ENCODE measurements at places on chromosomes 16 and 17.

DNA sequence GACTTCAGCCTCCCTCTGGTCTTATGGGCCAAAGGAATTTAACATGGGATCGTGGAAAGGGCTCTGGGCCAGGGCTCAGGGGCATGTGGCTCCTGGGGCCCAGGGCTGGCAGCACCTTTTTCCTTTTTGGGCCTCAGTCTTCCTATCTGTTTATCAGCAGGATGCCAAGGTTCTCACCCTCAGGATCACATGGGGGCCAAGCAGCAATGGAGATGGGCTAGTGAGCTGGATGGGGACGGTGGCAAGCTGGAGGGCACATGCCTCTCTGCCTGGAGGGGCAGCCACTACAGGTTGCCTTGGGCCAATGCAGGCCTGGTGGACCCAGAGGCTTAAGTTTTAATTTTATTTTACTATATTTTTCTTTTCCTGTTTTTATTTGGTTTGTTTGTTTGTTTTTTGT is 95.4 kb downstream of the CYLD start:
- no peak for DNase-seq

DNA sequence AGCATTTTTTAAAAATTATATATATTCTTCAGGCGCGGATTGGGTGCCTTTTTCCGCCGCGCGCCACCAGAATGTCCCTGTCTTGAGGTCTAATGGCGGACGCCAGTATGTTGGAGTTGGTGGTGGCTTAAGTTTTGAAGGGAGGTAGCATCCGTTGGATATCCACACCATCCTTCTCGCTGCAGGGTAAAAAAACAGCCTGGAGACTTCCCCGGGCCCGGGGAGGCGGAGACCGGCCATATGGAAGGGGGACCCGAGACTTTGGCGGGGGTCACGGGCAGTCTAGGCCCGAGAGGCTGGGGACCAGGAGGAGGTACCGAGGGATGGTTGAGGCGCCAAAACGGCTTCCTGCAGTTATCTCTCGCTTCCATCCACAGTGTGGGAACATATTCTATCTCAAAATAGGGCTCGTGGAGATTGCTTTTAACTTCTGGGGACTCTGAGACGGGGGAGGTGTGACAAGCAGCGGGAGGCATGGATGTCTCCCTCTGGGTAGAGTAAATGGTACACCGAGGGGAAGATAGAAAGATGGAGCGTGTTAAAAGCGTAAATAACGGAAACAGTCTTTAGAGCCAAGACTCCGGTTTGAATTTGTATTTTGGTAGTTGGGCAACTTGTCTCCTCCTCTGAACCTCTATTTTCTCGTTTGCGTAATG is at the start of gene SF3B3:
SF3B3 (plus strand) TSS at position 74 of the 656 bp plus-strand sequence. CDS start 2,841 bp downstream, outside the sequence.
- peak; percentile 76 for DNase-seq

- DNase-seq, result no peak
Observed at GRCh38 chr16:14353340-14353739, 276.7 kb downstream of the PARN start.

DNA sequence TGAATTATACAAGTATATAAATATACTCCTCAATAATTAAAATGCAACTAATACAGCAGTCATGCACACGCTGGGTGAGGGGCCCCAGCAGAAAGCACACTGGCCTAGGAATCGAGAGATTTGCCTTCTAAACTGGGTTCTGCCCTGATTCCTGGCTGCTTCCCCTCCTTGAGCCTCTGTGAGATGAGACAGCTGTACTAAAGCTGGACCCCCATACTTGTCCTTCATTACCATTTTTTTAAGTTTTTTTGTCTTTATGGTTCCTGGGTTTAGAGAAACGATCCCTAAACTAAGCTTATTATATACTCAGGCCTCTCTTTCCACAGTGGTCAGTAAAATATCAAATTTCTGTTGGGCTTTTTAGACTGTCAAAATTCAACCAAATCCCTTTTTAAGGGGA is 195.1 kb upstream of the DYNLRB2 start:
- DNase-seq, result no peak

- no peak for DNase-seq
Observed at GRCh38 chr17:28097901-28098300, 55.4 kb downstream of the NLK start.

GRCh38 chr17:41666708-41667279 is 21.9 kb upstream of the EIF1 start:
- DNase-seq, result peak; percentile 63

DNA sequence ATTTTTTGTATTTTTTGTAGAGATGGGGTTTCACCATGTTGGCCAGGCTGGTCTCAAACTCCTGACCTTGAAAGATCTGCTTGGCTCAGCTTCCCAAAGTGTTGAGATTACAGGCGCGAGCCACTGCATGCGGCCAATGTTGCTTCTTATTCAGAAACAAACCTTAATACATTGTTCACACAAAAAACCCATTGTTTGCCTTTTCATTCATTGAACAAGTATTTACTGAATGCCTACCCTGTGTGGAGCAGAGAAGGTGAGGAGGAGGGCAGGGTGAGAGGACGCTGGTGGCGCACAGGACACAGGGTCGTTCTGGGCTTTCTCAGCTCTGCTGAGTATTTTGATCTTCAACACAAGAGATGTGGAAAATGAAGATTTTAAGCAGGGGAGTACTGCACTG is 8.0 kb upstream of the KRT23 start:
- no peak for DNase-seq

DNA sequence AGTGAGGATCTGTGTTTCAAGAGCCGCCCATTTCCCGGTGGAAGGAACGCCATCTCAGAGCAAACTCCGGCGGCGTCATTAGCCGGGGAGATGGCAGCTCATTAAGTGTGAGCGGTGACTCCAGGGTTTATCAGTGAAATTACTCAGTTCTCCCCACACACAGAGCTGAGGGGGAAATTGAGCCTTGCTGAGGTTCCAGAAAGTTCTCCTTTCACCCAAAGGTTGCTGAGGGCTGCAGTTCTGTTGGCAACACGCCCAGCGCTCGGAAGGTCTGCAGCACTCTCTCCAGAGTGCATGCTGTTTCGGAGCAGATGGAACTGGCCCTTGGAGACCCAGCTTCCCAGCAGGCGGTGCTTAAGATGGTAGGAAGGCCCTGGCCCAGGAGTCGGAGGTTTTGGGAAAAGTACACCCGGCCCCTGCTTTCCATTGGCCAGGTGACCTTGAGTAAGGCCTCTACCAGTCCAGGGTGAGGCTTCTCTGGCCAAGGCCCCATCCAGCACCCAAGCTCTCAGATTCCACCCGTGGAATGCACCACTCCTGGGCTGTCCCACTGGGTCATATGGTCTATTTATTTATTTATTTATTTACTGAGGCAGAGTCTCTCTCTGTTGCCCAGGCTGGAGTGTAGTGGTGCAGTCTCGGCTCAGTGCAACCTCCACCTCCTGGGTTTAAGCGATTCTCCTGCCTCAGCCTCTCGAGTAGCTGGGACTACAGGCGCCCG is 167.7 kb upstream of the CIBAR2 start:
- DNase-seq, result peak; percentile 6

DNA sequence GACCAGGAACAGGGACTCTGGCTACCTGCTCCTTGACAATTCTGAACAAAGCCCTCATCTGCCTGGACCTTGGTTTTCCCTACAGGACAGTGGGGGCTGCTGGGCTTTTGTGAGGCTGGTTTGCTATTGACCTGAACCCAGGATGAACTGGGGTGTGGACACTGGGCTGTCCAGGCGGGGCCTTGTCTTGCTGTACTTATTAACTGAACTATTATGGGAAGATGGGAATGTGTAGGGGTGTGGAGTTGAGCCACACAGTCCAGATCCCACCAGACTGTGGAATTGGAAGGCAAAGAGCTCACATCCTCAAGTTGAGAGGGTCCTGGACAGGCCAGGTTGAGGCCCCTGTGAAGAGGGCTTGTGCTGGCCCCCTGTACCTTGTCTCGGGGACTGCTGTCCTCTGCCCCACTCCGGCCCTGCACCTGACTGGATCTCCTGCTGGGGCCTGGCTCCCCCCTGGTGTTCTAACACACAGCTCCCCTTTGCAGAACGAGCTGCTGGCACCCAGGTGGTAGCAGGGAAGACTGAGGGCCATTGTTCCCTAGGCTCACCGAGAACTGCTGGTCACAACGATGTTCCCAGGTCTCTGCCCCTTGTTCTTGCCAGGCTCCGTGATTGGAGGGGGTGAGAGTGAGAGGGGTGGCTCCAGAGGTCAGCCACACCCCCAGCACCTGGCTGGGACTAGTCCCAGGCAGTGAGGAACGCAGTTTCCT is 51.8 kb upstream of the CDC42EP4 start:
- DNase-seq, result no peak

- DNase-seq, result no peak
Observed at GRCh38 chr17:80561541-80562114, 17.0 kb downstream of the RPTOR start.

DNA sequence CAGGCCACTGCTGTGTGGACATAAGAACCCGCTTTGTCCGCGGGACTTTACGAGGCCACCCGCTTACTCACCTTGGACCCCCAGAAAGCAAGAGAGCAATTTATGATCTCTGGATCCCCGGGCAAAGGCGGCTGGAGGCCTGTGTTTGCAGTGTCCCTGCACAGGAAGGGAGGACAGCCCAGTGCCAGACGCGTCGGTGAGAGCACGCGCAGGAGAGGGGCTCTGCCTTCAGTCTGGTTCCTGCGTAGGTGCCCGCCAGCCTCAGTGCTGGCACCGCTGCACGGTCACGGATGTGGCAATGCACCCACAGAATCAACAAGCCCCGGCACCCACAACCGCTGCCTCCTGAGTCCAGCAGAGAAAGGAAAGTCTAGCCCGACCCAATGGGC is 248.4 kb downstream of the C16orf95 start:
- no peak for DNase-seq

DNA sequence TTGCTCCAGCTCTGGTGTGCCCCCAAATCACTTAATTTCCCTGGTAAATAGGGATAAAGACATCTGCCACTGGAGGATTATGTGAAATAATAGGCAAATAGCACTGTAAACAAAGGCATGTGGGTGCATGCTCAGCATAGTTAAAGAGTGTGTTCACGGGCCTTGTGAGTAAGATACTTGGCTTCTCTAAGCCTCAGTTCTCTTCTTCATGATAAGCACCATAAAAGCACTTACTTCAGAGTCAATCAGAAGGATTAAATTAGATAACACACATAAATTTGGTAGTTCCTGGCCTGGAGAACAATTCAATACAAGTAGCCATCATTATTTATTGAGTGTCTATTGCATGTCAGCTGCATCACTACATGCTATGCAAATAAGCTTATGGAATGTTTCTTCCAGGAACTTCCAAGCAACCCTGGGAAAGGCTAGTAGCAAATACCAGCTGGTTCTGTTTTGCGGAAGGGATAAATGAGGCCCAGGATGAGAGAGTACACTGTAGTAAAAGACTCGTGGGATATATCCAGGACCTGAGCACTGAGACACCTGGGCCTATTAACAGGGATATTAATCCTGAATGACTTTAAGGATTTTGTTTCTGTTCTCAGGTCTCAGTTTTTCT is 14.5 kb downstream of the CCL11 start:
- no peak for DNase-seq

DNA sequence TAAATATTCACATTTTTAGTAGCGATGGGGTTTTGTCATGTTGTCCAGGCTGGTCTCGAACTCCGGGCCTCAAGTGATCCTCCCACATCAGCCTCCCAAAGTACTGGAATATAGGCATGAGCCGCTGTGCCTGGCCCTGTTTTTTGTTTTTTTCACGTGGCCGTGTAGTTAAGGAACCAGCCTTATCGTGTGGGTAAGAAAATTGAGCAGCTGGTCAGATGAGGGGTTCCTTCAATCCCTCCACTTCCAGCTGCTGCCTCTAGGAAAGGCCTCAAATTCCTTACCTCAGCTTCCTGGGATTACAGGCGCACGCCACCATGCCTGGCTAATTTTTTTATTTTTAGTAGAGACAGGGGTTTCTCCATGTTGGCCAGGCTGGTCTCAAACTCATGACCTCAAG is 5.9 kb upstream of the DPEP2 start:
- DNase-seq, result no peak

GRCh38 chr16:84648595-84649510 is 542 bp downstream of the KLHL36 start:
- peak; percentile 11 for DNase-seq

DNA sequence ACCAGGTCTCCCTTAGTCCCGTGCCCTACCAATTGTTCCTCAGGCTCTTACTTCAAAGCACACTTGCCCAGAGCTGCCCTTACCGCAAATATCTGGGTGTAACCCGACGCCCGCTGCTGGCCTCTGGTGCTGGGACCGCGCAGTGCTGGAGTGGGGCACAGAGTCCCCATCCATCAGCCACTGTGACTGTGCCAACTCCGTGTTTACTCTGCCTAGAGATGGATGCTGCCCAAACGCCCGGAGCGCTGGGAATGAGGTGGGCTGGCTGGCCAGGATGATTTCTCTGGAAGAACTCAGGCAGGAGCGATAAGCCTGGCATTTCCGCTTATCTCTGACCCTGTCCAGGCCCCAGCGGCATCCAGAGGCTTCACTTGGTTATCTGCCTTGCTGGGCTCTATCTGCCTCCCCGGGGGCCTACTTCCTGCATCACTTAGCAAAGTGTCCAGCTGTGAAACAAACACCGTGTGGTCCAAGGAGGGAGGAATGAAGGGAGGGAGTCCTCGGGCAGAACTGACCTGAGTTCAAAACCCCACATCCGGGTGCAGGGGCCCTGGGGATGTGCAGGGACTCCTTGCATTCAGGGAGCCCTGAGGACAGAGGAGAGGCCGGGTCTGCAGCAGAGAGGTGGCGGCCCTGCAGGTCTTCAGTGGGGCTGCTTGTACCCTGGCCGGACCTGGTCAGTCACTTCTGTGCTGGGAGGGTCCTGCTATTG is 9.4 kb upstream of the MYLK3 start:
- no peak for DNase-seq

- no peak for DNase-seq
Observed at GRCh38 chr17:55341432-55341831, 76.7 kb downstream of the HLF start.

DNA sequence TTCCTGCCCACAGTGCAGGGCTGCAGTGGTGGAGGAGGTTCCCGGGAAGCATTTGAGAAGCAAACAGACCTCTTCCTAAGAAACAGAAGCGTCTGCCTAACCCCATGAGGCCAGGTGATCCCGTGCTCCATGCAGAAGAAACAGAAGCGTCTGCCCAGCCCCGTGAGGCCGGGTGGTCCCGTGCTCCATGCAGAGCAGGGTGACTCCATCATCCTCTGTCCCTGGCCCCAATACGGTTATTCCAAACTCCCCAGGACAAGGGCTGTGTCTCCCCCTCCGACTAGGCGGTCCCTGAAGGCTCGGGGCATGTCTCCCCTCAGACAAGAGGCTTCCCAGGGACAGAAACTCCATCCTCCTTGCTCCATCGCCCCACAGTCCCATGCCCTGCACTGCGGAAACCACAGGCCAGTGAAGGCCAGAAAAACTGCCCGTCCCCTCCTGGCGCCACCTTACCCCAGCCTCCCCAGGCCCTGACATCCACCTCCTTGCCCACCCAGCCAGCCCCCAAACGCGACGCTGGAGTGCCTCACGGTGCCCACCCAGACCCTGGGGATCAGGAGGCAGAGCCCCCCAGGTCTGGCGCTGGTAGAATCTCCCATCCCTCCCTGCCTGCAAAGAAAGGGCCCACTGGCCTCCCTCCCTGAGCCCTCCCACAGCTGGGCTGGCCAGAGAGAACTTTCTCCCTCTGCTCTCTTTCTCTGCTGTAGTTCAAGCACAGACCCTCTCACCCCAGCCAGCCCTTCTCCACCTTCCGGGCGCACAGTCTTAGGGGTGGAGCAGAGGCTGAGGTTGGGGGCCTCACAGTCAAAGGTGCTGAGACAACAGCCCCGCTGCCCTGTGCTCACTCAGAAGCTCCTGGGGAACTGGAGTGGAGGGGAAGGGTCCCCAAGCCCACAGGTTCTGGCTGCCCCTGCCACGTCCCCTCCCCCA is 30.6 kb upstream of the KRT17 start:
- DNase-seq, result no peak

GRCh38 chr17:1491443-1492248 is 840 bp downstream of the MYO1C start:
- no peak for DNase-seq

GRCh38 chr16:89958068-89958467 is 9.5 kb downstream of the DEF8 start:
- no peak for DNase-seq

GRCh38 chr17:1271030-1271423 is 783 bp downstream of the BHLHA9 start:
- DNase-seq, result no peak
